ENCODE measurements at places on chromosomes 2 and 18.

DNA sequence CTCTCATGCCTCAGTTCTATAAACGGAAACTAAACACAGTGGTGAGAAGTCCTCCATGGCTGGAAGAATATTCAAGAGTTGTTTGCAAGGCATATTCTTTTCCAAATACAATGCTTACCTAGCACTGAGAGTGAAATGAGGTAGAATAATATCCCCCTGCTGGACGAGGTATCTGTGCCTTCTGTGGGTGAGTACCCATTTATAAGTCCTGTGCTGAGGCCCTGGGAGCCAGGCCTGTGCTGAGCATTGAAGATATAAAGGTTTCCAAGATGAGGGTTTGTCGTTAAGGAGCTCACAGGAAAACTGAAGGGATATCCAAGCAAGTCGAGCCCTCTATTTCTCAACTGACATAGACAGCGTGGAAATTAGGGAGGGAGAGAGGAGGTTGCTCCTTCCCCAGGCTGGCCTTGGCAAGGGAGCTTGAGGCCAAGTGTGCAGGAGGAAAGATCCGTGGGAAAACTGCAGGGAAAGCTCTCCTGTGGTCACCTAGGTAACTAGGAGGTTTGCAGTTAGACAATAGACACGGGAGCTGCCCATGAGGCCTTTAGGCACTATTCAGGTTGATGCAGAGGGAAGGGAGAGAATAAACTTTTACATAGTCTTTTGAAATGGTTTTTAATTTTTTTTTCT is 17.6 kb downstream of the PTPRM start:
- no peak for DNase-seq

DNA sequence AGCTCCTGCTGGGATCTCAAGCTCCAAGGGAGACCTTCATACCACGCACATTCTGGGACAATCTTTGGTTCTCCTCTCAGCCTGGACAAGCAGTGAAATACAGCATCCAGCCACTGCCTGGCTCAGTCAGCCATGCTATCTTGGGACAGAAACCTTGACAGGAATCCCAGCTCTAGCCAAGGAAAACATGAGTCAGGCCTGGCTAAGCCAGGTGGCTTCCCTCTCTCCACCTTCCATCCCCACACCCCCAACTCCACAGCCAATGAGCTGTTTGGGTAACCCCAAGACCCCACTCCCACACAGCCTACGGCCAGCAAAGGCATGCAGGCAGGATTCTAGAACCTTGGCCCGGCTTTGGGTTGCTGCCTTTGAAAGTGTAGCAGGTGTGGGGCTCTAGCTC is 64.9 kb downstream of the MCFD2 start:
- DNase-seq = no peak

- DNase-seq = peak; percentile 5
These were observed 13.2 kb downstream of the SERPINE2 start for GRCh38 chr2:224025874-224026273.

- DNase-seq = no peak
These were observed 52.0 kb downstream of the EIPR1 start for GRCh38 chr2:3325458-3326181.

DNA sequence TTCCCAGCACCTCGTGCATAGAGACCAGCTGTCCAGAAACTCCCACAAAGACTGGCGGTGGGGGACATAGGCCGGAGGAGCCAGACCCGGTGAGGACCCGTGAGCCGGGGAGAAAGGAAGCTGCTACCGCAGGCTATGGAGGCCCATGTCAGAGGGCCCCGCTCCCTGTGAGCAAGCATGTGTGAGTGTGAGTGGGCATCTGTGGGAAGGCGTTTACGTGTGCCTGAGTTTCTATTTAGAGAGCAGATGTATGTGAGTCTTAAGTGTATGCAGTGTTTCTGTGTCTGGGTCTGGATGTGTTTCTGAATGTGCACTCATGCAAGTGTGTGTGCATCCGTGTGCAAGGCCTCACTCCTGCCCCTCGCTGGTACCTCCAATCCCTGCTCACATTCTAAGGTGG is 187.8 kb upstream of the RAB6C start:
- DNase-seq = no peak

DNA sequence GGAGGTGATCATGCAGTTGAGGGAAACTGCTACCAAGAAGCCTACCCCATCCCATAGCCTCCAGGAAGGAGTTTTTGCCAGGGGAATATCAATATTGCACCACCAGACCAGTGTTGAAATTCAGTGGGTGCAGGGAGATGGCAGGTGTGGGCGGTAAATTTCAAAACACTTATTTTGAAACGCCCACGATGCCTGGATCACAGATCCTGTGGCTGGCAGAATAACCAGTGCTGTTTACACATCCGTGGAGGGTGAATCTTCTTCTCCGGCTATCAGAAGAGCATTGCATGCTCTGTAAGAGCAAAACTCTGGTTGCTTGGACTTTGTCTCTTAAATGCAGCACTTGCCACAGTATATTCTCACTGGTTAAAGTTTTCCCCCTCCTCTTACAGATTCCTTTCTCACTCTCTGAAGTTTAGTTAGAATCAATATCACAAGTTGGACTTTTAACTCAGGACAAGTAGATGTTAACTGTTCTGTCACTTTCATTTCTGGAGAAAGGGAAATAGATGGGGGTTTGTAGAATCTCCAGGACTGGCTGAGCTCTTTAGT is 70.5 kb upstream of the ZCCHC2 start:
- peak; percentile 22 for DNase-seq

Measured in SW480 (cell line).